WTC11 (cell line): ENCODE measurements at places on chromosomes 7 and 10. TPM values are rescaled to one million over a fixed set of nuclear protein-coding genes. Genes with fewer than 3 reads are reported as not detected.

- H3K4me3 ChIP-seq, result no peak overlapping the region
- H3K27ac ChIP-seq, result no peak overlapping the region
- no peak for DNase-seq
- no peaks in the 10 kb centered on the region for H3K36me3 ChIP-seq
- no peaks in the 10 kb centered on the region for H3K4me1 ChIP-seq
These were observed 102.5 kb upstream of the PTN start for GRCh38 chr7:137446025-137446424.

Gene SLC18A3
- total RNA-seq, result 0.07 to 0.13 TPM (median 0.09 TPM) in 3 replicates

GRCh38 chr10:62130948-62131347 lies 137.7 kb downstream of the RTKN2 start:
- no peak overlapping the region for H3K27ac ChIP-seq
- peaks cover 10% of the 10 kb centered on the region for H3K36me3 ChIP-seq
- no peak for DNase-seq

DNA sequence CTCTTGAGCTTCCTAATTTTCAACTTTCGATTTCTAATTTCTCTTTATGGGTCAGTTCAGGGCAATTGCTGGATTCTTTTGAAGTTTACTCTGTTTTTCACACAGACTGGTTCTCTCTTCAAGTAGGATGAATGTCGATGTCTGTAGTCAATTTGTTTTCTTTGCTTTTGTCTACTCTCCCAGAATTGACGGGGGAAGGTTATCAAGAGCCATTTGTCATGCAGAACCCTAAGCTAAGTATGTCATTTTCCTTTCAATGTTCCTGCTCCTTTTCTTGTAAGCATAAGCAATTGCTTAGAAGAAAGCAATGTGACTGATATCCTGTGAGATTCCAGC lies 53.7 kb downstream of the SLC39A12 start:
- no peaks in the 10 kb centered on the region for H3K36me3 ChIP-seq
- H3K4me1 ChIP-seq, result peaks cover 37% of the 10 kb centered on the region
- DNase-seq, result no peak
- H3K27me3 ChIP-seq, result peaks cover 6% of the 10 kb centered on the region

GRCh38 chr7:30845426-30846135 lies 66.1 kb upstream of the AQP1 start:
- no peaks in the 10 kb centered on the region for H3K36me3 ChIP-seq
- peak overlapping the region; percentile 41; the same call in 1 of the 2 replicates for H3K27ac ChIP-seq
- H3K4me1 ChIP-seq, result peaks cover 10% of the 10 kb centered on the region; the same call in 1 of the 2 replicates

- no peak overlapping the region for H3K27ac ChIP-seq
- no peaks in the 10 kb centered on the region for H3K36me3 ChIP-seq
- H3K4me3 ChIP-seq, result no peak overlapping the region
These were observed 250.0 kb upstream of the HGF start for GRCh38 chr7:82019551-82020475.

- H3K27me3 ChIP-seq, result no peaks in the 10 kb centered on the region
- no peak for DNase-seq
- H3K27ac ChIP-seq, result no peak overlapping the region
- H3K4me1 ChIP-seq, result peaks cover 13% of the 10 kb centered on the region
These were observed 26.0 kb downstream of the EGFR start for GRCh38 chr7:55044791-55045190.

Gene THNSL1
- total RNA-seq, result 5.1 to 5.5 TPM (median 5.4 TPM) in 3 replicates

DNA sequence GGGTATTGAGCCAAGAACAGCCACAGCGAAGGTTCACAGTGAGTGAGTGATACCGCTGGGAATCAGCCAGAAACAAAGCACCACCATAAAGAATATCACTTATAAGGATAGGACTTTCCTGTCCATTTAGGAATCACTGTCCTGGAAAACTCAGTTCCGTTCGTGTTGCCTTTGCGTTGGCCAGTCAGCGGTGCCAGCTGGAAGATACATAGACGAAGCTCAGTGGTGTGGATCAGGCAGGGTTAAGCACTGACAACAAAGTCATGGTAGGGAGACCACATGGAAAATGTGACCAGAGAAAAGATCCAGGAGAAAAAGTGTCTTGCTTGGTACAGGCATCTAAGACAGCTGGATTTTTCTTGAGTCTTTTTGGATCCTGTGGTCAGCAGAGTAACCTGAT lies 579.7 kb upstream of the DPP6 start:
- H3K27ac ChIP-seq, result no peak overlapping the region
- peaks cover 10% of the 10 kb centered on the region for H3K27me3 ChIP-seq
- no peaks in the 10 kb centered on the region for H3K4me1 ChIP-seq
- H3K4me3 ChIP-seq, result no peak overlapping the region

DNA sequence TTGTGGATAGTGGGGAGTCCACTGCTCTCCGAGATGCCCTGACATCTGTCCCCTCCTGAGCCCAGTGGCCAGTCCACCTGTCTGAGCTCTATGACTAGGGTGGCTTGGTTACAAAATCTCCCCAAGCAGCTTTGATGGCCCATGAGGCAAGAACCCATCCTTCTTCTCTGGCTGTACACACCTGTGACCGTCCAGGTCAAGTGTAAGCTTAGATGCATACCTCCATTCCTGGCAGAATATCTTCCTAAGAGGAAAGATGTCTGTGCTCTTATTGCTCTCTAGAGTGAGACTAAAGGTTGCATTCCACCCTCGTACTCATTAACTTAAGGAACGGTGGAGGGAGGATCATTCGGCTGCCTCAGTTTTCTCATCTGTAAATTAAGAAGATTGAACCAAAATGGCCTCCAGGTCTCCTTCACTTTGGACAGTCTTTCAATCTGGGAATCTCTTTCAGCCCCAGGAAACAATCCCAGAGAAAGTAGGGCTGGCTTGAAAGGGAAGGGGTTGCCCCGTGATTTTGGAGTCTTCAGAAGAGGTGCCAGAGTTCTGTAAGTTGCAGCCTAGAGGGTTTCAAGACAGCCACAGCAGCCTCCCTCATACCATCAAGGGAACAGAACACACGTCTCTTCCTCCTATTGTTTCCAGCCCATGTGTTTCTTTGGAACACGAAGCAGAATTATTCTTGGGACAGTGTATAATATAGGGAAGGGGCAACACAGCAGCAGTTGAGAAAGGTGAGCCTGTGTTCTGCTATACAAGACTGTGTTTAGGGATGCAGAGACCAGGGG lies 5.5 kb downstream of the HOXA4 start:
- H3K27me3 ChIP-seq, result peaks cover 99% of the 10 kb centered on the region
- H3K4me3 ChIP-seq, result no peak overlapping the region
- no peaks in the 10 kb centered on the region for H3K36me3 ChIP-seq
- H3K27ac ChIP-seq, result no peak overlapping the region

DNA sequence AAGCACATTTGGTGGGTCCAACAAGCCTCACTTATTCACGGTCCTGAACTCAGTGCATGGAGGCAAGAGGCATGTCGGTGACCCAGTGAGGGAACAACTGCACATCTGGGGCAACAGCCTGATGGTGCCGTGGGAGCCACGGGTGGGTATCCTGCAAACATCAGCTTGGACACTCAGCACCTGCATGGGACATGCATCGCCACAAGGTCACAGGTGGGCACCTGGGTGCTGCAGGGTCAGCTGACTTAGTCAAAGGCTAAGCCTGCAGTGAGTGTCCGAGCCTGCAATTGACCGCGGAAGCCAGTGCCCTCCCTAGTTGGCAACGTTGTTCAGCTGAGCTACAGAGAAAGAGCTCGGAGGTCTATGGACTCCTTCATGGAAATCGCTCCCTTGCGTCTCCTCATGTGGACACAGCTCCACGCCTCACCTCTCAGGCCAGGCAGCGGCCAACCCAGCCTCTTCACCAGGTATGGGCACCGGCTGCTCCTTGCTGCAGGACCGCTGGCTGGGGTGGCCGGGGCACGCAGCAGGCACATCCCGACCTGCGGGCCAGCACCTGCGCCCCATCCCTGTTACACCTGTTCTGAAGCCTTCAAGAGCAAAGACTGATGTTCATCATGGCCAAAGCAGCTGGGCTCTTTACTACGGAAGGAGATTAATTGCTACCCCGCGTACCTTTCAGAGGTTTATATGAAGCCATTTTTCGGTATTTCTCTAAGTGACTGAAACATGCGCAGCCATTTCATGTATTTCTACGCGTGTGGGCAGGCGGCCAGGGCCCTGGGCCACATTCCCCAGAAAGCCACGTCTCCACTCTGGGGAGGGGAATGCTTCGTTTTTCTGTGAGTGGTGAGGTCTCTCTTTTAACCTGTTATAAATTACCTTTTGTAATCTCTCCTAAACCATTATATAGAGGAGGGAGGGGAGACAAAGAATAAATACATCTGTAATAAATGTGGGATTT lies 380.7 kb downstream of the DNAJB6 start:
- DNase-seq, result no peak
- H3K4me1 ChIP-seq, result no peaks in the 10 kb centered on the region
- peaks cover 21% of the 10 kb centered on the region for H3K36me3 ChIP-seq
- peaks cover 7% of the 10 kb centered on the region; the same call in 1 of the 2 replicates for H3K27me3 ChIP-seq

Gene RAPGEF5
- 9.9 to 12.3 TPM (median 10.3 TPM) in 3 replicates for total RNA-seq
